T-helper 1 cell (primary cell): ENCODE measurements at places on chromosomes 5 and 9.

DNA sequence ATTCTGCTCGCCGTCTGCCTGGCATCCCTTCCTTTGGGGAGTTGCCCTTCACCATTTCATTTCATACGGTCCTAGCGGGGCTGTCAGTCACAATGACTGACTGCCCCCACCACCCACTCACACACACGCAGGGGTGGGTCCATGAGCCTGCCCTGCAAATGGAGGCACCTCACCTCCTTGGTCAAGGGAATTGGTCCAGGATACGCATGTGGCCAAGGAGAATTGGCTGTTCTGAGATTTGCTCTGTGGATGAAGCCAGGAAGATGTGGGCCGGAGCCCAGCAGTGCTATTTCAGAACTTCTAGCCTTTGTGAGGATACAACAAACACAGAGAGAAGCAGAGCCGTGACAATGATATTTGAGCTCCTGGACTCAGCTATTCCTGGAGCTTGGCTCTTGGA is 17.0 kb downstream of the C1QTNF2 start:
- no peak for DNase-seq

DNA sequence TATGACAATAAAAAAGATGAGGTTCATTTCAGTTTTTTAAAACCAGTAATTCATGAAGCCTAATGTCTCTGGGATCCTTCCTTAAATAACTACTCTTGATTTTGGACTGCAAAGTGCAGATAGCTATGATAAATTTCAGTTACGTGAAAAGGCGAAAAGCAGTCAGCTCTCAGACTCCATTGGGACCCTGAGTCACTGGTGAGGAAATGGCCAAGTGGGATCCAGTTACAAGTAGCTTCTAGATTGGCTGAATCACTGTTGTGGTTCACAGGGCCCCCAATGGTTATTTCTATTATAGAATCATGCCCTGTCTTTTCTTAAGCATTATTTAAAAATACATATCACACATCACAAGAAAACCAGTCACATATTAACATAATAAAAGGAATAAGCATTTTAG is 31.1 kb upstream of the PPP3R2 start:
- DNase-seq: no peak

GRCh38 chr5:124239572-124239971 is 506.9 kb downstream of the ZNF608 start:
- DNase-seq: no peak

DNA sequence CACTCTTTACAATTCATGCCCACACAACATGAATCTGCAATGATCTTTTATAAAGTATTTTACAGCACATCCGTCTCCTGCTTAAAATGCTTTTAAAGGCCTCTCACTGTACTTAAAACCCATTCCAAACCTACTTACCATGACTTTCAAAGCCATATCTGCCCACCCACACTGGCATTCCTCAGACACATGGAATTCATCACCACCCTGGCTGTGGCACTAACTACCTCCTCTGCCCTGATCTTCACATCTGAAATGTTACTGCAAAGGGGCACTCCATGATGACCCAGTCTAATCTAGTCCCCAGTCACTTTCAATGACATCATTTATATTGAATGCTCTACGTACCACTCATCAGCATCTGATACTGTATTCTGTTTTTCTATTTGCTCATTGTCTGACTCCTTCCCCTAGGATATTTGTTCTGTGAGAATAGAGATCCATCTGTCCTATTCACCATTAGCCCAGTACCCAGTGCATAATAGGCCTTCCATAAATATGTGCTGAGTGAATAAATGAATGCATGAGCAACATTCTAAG is 193.2 kb upstream of the KIF2A start:
- no peak for DNase-seq

DNA sequence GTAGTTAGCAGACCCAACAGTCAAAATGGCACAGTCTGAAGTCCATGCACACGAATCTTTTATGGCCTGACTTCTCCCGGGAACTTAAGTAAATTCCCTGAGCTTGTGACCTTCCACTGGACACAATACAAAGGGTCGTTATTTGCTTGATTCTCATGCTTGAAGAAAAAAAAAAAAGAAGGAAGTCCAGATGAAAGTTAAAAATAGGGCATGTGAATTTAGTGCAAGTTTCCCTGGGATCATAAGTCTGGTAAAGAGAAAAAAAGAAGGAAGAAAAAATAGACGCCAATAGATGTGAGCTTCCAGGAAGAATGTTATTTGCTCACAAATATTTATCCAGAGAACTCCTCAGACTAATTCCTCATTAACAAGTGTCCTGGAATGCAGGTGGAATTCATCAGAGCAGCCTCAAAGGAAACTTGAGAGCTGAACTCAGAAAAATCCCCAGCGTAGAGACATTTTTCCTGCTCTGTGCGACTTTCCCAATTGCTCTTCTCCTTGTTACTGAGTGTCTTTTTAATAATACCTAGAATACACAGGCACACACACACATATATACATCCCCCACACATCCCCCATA is 616.3 kb downstream of the EBF1 start:
- DNase-seq: no peak

GRCh38 chr5:142119051-142119625 is 10.6 kb downstream of the NDFIP1 start:
- DNase-seq: no peak

DNA sequence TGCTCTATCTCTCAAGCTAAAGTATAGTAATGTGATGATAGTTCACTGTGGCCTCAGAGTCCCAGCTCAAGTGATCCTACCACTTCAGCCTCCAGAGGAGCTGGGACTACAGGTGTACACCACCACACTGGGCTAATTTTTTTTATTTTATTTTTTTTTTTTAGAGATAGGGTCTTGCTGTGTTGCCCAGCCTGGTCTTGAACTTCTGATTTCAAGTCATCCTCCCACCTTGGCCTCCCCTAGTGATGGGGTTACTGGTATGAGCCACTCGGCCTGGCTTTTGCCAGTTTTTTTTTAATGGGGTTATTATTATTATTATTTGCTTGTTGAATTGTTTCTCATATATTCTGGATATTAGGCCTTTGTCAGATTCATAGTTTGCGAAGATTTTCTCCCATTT is 13.2 kb downstream of the FAF2 start:
- no peak for DNase-seq

DNA sequence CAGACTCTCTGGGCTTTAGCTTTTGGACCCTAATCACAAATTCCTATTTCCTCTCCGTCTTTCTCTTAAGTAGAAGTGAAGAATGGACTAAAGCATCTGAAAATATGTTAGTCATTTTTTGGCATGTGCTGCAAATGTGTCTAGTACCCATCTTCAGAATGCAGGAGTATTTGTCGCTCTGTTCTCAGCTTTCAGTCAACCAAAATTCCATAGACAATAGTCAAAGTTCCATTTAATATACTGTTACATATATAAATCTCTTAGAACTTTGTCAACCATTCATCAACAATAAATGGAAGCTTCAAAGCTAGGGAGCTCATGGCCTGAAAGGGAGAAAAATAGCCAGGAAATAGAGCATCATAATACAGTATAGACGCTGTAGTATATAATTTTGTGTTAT is 509.4 kb downstream of the BNC2 start:
- DNase-seq: no peak

- DNase-seq: no peak
These were observed 824.4 kb upstream of the TYRP1 start for GRCh38 chr9:11868795-11869194.

- DNase-seq: no peak
These were observed 6.3 kb downstream of the PDE6A start for GRCh38 chr5:149938279-149938678.

- DNase-seq: no peak
These were observed 51.6 kb upstream of the CDKN2AIPNL start for GRCh38 chr5:134463176-134463720.
